GM10248 (cell line): ENCODE measurements at places on chromosomes 2 and 18.

GRCh38 chr2:104756118-104756517, 97.8 kb upstream of the POU3F3 start:
- no peak for DNase-seq

GRCh38 chr18:45463451-45463850, 151.8 kb upstream of the SLC14A2 start:
- no peak for DNase-seq

DNA sequence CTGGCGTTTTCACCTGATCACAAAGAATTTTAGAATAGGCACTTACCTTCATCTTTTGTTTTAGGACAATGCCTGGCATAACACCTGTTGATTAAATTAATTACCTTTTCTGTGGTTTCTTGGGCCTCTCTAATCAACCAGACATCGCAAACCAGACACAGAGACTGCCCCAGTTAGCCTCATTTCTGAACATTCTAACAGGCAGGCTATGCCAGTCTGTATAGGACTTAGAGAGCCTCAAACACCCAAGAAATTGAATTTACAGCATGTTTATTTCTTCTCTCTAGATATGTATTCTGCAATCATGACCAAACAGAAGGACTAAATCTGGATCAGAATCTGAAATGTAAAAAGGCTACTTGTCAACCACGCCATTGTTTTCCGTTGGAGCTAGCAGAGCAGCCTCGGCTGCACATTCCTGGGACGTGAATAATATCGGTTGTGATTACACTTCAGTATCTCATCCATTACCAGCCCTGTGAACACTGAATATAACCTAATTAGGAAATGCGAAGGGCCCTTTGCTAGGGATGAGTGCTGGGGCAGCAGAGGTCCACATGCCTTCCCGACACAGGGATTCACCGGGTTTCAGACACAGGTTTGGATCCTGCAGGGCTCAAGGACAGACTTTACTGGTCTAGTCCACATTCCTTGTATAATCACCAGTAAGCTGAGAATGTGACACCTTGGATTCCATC, 17.5 kb upstream of the CDC42EP3 start:
- no peak for DNase-seq

GRCh38 chr18:31454066-31454708, 6.6 kb downstream of the DSG3 start:
- no peak for DNase-seq
